ENCODE measurements at places on chromosomes 1 and 21. TPM values are rescaled to one million over a fixed set of nuclear protein-coding genes. Genes with fewer than 3 reads are reported as not detected.

The MYOC gene
- 10.9 TPM for total RNA-seq

The CELA3A gene
- total RNA-seq: not detected

The RGS16 gene
- 3.3 TPM for total RNA-seq

The RAB42 gene
- total RNA-seq: 2.7 TPM

The BEST4 gene
- total RNA-seq: 0.31 TPM

The FHAD1 gene
- total RNA-seq: 0.47 TPM

The LCE1E gene
- not detected for total RNA-seq

The WNT3A gene
- total RNA-seq: not detected

The SPATA46 gene
- not detected for total RNA-seq

The TFF3 gene
- 4.1 TPM for total RNA-seq

The SGIP1 gene
- 4.9 TPM for total RNA-seq

The TENT5C gene
- 16.3 TPM for total RNA-seq

The FAM72C gene
- 0.16 TPM for total RNA-seq

The TEDDM1 gene
- not detected for total RNA-seq

The NCF2 gene
- 9.7 TPM for total RNA-seq

The NECTIN4 gene
- 0.08 TPM for total RNA-seq

The PDZK1 gene
- total RNA-seq: 0.65 TPM

The SYT14 gene
- not detected for total RNA-seq

The PAQR6 gene
- 1.3 TPM for total RNA-seq

The S100A8 gene
- total RNA-seq: 112 TPM

The SLC45A3 gene
- total RNA-seq: 1.3 TPM

The C1orf167 gene
- 1.3 TPM for total RNA-seq

The FAM78B gene
- total RNA-seq: 6.0 TPM

The FAM72D gene
- total RNA-seq: 0.09 TPM

The NEXN gene
- 218 TPM for total RNA-seq

The OR13G1 gene
- total RNA-seq: not detected

The C1QB gene
- 356 TPM for total RNA-seq

The C1QC gene
- 292 TPM for total RNA-seq

The ANKRD13C gene
- 10.7 TPM for total RNA-seq

The NTRK1 gene
- total RNA-seq: 2.5 TPM

The CALML6 gene
- not detected for total RNA-seq

The TTC22 gene
- total RNA-seq: 0.31 TPM

The EDN2 gene
- 0.18 TPM for total RNA-seq

The CYP4A11 gene
- total RNA-seq: not detected

The RNU1-4 gene
- total RNA-seq: 15,401 TPM

The GPR25 gene
- total RNA-seq: not detected

The CHIT1 gene
- total RNA-seq: 1.3 TPM

The FNDC7 gene
- not detected for total RNA-seq

The SLC35F3 gene
- not detected for total RNA-seq

The PLA2G2E gene
- not detected for total RNA-seq

The LCE2B gene
- not detected for total RNA-seq

The LRRC41 gene
- 34.5 TPM for total RNA-seq

The LYPLA2 gene
- 36.4 TPM for total RNA-seq

The LDLRAD1 gene
- total RNA-seq: not detected

The TYW3 gene
- 20.9 TPM for total RNA-seq

The ZNF496 gene
- total RNA-seq: 16.4 TPM

The VAMP4 gene
- 9.5 TPM for total RNA-seq

Measured in left cardiac atrium (tissue), 4 donors.